ENCODE measurements at places on chromosomes 7 and 10. TPM values are rescaled to one million over a fixed set of nuclear protein-coding genes. Genes with fewer than 3 reads are reported as not detected.

BMPR1A gene
- total RNA-seq, result 22.7 TPM

PLXNA4 gene
- 0.03 TPM for total RNA-seq

MMP21 gene
- not detected for total RNA-seq

SORBS1 gene
- 0.56 TPM for total RNA-seq

IDI1 gene
- 85.5 TPM for total RNA-seq

C10orf53 gene
- not detected for total RNA-seq

CABCOCO1 gene
- total RNA-seq, result not detected

SLC26A3 gene
- 0.53 TPM for total RNA-seq

TBXAS1 gene
- 20.7 TPM for total RNA-seq
